CD4-positive, CD25-positive, alpha-beta regulatory T cell (primary cell): ENCODE measurements at places on chromosomes 7 and 10. TPM values are rescaled to one million over a fixed set of nuclear protein-coding genes. Genes with fewer than 3 reads are reported as not detected.

DNA sequence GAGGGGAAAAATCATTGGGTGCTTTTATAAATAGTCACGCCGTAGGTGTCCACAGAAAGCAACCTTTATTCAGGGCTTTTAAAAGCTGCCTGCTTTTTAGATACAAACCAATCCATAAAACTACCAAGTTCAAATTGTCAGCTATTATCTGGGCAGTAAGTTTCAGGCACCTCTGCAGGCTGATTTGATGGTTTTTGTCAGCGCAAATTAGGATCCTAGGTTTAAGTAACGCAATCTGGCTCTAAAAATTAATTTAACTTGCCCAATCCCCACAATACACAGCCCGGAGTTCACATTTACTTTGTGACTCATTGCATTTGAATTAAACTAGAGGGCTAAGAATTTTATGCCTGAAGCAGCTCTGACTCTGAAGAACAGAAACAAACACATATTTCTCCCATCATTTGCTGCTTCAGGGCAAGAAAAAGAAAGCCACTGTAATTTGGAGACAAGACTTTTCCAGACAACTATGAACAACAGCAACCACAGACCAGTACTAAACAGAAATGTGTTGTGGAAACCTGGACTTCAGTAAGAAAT, 43.3 kb downstream of the NRP1 start:
- H3K27ac ChIP-seq: no peak overlapping the region
- H3K27me3 ChIP-seq: peaks cover 13% of the 10 kb centered on the region
- no peak for DNase-seq
- H3K36me3 ChIP-seq: no peaks in the 10 kb centered on the region

DNA sequence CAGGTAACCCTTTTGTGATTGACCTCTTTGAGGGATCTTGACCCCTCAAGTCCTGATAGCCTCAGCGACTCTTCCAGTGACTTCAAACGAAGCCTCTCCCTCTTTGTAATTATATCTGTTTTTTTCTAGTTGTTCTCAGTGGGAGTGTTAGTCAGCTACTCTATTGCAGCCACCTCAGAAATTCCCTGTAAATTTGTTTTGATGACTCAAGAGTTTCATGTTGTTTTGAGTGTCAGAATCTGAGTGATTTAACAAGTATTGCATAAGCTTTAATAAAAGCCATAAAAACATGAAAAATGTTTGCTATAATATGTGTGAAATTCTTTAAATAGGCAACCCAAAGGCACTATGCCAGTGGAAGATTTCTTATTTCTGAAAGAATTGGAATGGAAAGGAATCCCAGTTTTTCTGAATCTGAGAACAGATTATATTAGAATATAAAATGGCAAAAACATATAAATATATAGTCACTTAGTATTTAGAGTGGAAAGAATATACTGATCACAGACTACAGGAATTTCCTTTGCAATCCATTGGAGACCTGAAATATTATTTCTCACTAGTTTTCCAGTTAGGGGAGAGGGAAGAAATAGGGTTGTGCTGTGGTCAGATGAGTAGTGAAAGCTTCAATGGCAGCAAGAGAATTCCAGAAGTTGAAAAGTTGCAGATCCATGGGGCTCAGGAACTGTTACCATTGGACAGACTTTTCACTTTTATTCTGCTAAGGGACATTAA, 94.4 kb upstream of the SEMA3C start:
- no peaks in the 10 kb centered on the region for H3K36me3 ChIP-seq
- DNase-seq: no peak
- H3K27me3 ChIP-seq: no peaks in the 10 kb centered on the region

GRCh38 chr10:49668684-49669083, 10.8 kb upstream of the C10orf53 start:
- no peak for DNase-seq
- peaks cover 2% of the 10 kb centered on the region for H3K27me3 ChIP-seq
- H3K4me1 ChIP-seq: no peaks in the 10 kb centered on the region
- no peaks in the 10 kb centered on the region for H3K36me3 ChIP-seq
- H3K27ac ChIP-seq: no peak overlapping the region

- H3K36me3 ChIP-seq: no peaks in the 10 kb centered on the region
- H3K4me3 ChIP-seq: no peak overlapping the region
- H3K27ac ChIP-seq: no peak overlapping the region
- no peaks in the 10 kb centered on the region for H3K27me3 ChIP-seq
- H3K4me1 ChIP-seq: no peaks in the 10 kb centered on the region
Measured at GRCh38 chr10:76012716-76013327, 581.4 kb downstream of the LRMDA start.

The CALHM1 gene
- not detected for total RNA-seq

The NKX1-2 gene
- not detected for total RNA-seq

- no peak for DNase-seq
- no peak overlapping the region for H3K4me3 ChIP-seq
- no peaks in the 10 kb centered on the region for H3K36me3 ChIP-seq
- peaks cover 17% of the 10 kb centered on the region for H3K4me1 ChIP-seq
Measured at GRCh38 chr10:132418527-132419416, 21.8 kb downstream of the PWWP2B start.

DNA sequence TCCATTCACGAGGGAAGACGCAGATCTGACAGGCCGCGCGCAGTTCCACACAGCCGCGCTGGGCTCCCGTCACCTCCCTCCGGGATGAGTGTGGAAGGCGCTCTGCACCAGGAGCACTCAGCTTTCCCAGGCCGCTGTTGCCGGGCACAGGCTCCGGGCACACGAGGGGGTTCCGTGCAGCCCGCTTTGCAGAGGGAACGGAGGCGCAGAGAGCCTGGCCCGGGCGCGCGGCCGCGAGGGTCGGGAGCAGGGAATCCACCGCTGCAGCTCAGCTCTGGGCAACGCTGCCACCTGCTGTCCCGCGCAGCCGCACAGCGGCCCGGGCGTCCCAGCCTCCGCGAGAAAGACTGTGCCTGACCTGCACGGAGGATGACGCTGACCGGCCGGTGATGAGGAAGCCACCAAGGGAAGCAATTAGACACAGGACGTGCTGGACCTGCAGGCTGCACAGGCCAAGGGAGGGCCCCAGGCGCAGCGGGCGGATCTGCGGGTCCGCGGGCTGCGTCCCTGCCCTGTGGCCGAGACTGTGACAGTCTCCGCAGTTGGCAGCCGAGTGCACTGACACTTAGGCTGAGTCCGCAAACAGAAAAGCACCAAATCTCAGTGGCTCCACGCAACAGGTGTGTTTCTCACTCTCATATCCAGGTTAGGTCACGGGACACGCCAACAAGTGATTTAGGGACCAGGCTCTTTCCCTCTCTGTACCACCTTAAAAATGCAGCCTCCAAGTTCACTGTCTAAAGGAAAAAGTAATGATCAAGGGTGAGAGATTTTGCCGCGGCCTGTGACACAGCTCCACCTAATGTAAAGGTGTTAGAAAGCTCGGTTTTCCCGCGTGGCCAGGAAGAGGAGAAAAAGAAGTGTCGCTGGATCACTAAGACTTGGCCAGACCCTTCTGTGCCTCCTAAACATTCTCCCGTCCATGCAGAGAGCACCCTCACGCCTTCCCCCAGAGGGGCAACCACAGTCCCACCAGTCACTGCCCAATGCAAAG, 94.5 kb downstream of the SEC61G start:
- H3K27me3 ChIP-seq: peaks cover 2% of the 10 kb centered on the region
- no peak for DNase-seq
- H3K4me1 ChIP-seq: no peaks in the 10 kb centered on the region
- no peak overlapping the region for H3K4me3 ChIP-seq
- no peak overlapping the region for H3K27ac ChIP-seq

GRCh38 chr7:110179037-110179436, 911.9 kb upstream of the LRRN3 start:
- DNase-seq: no peak
- no peak overlapping the region for H3K4me3 ChIP-seq
- no peaks in the 10 kb centered on the region for H3K4me1 ChIP-seq
- H3K36me3 ChIP-seq: no peaks in the 10 kb centered on the region

DNA sequence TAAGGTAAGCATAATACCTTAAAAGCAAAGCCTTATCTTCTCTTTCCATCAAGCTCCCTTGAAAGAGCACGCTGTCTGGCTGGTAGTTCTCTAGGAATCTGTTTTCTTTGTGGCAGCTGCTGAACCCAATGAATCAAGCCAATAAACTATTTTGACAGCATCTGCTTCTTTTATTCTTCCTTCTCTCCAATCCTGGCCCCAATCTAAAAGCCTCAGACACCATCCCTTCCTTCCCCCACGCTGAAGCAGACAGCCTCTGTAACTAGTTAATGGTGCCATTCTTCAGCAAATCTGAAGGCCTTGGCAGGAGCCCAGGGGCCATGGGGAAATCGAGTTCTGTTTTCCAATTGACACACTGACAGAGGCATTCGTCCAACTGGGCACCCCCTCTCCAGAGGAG, 186.6 kb upstream of the LYZL1 start:
- H3K36me3 ChIP-seq: no peaks in the 10 kb centered on the region
- DNase-seq: no peak
- H3K4me1 ChIP-seq: no peaks in the 10 kb centered on the region
- no peak overlapping the region for H3K27ac ChIP-seq
- no peaks in the 10 kb centered on the region for H3K27me3 ChIP-seq

The LIPK gene
- total RNA-seq: not detected

DNA sequence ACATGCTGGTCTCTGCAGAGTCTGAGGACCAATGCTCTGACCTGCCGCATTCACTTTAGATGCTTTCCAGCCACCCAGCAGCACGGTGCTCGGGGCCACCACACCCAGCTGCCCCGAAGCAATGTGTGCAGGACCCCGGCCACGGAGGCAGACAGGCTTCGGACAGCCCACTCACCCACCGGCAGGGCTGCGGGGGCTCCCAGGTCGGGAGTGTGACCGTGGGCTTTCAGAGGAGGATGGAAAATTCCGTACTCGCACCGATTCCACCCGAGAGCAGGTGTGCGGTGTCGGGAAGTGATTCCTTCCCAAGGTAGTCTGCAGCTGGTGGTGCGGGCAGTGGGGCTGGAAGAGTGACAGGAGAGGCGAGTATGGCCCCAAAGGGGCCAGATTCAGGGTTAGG, 190.9 kb downstream of the DNAJB6 start:
- H3K36me3 ChIP-seq: no peaks in the 10 kb centered on the region
- no peaks in the 10 kb centered on the region for H3K27me3 ChIP-seq
- H3K4me3 ChIP-seq: no peak overlapping the region
- DNase-seq: no peak

DNA sequence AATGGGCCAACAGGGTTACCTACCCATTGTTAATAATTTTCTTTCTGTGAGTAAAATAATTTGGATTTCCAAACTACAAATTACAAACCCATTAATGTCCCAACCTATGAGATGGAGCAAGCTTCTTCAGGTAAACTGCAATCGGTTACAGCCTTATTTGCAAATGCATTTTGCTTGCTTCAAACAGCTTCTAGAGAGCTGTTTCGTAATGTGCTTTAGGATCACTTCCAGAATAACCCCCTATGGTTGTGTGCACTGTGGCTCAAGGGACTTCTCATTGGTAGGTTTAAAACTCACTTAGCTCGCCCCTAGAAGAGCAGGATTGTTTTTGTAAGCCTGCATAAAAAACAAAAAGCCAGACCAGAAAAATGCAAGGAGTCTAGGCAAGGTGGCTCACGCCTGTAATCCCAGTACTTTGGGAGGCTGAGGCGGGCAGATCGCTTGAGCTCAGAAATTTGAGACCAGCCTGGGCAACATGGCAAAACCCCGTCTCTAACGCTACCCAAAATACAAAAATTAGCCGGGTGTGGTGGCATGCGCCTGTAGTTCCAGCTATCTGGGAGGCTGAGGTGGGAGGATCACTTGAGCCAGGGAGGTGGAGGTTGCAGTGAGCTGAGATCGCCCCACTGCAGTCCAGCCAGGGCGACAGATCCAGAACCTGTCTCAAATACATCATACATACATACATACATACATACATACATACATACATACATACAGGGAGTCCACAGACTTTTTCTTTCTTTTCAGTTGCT, 3.3 kb upstream of the MAP3K8 start:
- no peaks in the 10 kb centered on the region for H3K27me3 ChIP-seq

- no peak for DNase-seq
- H3K27ac ChIP-seq: no peak overlapping the region
- H3K4me3 ChIP-seq: no peak overlapping the region
- H3K4me1 ChIP-seq: no peaks in the 10 kb centered on the region
Measured at GRCh38 chr10:29214551-29214950, 74.3 kb upstream of the LYZL1 start.

The ST8SIA6 gene
- 10.8 TPM for total RNA-seq

The ZFYVE27 gene
- total RNA-seq: 86.9 TPM

- DNase-seq: peak; percentile 92
- H3K4me3 ChIP-seq: peak overlapping the region; percentile 72
- no peaks in the 10 kb centered on the region for H3K27me3 ChIP-seq
- H3K27ac ChIP-seq: peak overlapping the region; percentile 82
- H3K36me3 ChIP-seq: no peaks in the 10 kb centered on the region
Measured at GRCh38 chr7:63900394-63901203, 98.0 kb upstream of the ZNF722 start.

DNA sequence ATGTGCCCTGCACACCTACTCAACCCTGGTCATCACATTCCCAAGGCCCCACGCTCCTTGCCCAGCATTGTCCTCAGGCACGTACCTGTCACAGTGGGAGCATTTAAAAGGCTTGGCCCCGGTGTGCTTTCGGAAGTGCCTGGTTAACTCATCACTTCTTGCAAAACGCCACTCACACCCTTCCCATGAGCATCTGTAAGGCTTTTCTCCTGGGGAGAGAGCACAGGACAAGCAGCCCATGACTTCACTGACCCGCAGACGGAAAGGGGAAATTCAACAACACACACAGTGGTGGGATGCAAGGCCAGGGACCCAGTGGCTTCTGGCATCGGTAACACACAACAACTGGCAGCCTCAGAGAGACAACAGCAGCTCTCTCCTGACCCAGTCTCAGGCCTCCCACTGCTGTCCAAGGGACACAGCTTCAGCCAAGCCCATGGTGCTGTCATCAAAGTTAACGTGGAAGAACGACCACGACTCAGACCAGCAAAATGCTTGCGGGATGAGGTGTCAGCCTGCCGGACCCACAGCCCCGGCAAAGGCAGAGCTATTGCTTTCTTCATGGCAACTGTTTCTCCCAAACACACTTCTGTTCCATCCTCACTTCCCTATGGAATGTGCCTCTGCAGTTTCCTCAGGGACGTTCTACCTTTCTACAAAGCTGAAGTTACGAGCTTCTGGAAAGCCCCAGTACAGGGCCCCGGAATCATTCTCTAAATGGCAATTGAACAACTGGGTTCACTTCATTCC, 4.8 kb downstream of the KLF6 start:
- DNase-seq: no peak
- H3K27me3 ChIP-seq: no peaks in the 10 kb centered on the region
- H3K4me3 ChIP-seq: peak overlapping the region; percentile 100
- H3K27ac ChIP-seq: peak overlapping the region; percentile 98
- peaks cover 69% of the 10 kb centered on the region for H3K4me1 ChIP-seq
- peaks cover 76% of the 10 kb centered on the region for H3K36me3 ChIP-seq

- H3K4me3 ChIP-seq: no peak overlapping the region
- no peak overlapping the region for H3K27ac ChIP-seq
- no peaks in the 10 kb centered on the region for H3K36me3 ChIP-seq
- no peak for DNase-seq
Measured at GRCh38 chr7:42164881-42165428, 72.1 kb downstream of the GLI3 start.

DNA sequence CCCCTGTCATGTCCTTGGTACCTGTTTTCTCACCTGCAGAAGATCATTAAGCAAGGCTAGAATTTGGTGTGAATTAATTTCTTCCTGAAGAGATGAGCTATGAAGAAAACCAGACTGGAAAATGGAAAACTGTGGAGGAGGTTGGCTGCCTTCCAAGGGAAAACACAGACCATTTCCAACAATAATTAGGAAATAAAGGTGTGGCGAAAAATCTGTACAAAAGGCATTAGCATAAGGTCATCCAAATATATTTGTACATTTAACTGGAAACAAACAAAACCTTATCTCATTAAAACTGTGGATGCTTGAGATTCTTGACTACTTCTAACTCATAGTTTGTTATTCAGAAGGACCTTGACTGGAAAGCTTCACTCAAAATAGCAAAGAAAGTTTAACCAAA, 1.7 kb downstream of the STN1 start:
- H3K27ac ChIP-seq: peak overlapping the region; percentile 91
- no peak for DNase-seq
- no peaks in the 10 kb centered on the region for H3K36me3 ChIP-seq

The TAS2R39 gene
- total RNA-seq: not detected
